ENCODE measurements at places on chromosomes 11 and 22. TPM values are rescaled to one million over a fixed set of nuclear protein-coding genes. Genes with fewer than 3 reads are reported as not detected.

DNA sequence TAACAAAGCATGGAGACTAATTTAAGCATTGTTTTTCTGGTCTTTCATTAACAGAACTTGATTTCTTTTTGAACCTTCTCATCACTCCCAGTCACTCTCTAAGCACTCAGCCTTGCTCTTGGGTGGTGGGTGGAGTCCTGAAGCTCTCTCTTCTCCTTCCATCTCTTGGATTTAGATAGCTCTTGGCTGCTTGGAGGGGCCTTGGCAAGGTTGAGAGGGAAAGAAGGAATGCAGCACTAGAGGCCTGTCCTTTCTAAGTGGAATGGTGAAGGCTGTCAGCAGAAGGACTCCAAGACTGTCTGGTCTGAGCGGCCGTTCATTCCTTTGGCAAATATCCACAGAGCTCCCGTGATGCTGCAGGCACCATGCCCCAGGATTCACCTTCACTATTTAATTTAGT is 168.6 kb upstream of the E2F8 start:
- DNase-seq: no peak

Gene NRIP3
- polyA plus RNA-seq: 1.3 TPM

GRCh38 chr11:118436639-118437207 is 431 bp downstream of the KMT2A start:
- peak; percentile 27 for DNase-seq

DNA sequence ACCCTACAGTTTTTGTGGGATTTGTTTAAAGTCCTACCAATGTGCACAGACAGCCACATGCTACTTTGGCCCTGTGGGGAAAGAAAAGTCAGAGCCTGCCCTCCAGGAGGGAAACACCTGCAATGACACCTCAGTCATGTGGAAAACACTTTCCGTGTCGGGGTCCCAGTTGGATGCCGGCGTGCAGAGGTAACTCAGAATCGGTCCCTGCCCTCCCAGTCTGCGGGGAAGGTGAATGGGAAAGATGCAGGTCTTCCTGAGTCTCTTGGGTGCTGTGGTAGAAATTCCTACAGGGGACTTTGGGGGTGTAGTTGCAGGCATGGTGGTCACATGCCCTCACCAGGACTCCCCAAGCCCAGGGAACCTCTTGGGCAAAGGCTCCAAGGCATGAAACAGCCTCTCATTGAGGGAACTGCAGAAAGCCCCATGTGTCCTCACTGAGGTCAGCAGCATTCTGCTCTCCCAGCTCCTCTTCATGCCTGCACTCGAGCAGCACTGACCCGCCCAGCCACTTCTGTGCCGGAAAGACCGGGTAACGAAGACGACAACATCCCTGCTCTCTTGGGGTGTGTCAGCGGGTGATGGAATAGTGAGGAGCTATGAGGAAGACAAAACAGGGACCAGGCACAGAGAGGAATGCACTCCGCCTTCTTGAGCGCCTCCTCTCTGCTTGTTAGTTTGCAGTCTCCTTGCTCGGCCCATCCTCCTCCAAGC is 4.7 kb downstream of the RIBC2 start:
- DNase-seq: no peak

DNA sequence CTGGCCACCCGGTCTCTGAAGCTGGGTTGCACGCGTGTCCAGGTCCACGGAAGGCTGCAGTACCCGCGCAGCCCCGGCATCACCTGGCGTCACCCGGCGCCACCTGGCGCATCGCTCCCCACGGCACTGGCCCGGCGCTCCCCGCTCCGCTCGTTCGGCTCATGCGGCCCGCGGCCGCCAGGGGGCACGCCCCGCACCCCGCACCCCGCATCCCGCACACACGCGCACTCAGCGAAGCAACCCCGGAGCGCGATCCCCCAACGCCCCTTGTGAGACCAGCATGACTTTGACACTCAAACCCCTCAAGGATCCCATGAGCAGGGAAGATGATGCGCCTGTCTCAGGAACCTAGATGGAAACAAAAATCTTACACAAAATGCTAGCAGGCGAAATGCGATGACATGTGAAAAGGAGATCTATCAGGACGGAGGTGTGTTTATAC is 11.9 kb downstream of the B3GNT6 start:
- no peak for DNase-seq

- DNase-seq: no peak
These were observed 198.8 kb upstream of the NARS2 start for GRCh38 chr11:78773492-78773891.

DNA sequence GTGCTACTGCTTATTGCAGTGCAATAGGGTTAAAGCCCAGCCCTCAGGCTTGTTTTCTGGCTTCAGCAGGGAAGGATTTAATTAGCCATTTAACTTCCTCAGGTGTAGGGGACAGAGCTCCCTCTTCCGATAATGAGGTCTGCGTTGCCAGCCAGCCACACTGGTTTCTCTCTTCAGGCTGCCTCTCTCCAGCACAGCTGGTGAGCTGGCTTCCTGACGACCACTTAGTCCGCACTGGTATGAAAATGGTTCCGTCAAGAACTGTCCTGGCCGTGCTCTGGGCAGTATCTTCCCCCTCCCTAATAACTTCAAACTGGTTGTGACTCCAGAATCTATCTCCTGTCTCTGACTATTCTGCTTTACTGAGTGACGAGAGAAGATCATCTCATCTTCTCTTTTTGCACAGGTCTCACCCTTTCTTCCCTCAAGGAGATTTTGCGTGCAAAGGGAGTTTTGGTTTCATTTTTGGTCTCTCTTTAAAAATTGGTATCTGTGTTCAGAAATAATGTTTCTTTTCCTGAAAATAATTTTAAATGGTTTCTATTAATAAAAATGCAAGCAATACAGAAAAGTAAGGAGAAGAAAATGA is 49.2 kb downstream of the CNTN5 start:
- peak; percentile 19 for DNase-seq

GRCh38 chr11:22674470-22675439 is 8.3 kb downstream of the GAS2 start:
- DNase-seq: no peak

DNA sequence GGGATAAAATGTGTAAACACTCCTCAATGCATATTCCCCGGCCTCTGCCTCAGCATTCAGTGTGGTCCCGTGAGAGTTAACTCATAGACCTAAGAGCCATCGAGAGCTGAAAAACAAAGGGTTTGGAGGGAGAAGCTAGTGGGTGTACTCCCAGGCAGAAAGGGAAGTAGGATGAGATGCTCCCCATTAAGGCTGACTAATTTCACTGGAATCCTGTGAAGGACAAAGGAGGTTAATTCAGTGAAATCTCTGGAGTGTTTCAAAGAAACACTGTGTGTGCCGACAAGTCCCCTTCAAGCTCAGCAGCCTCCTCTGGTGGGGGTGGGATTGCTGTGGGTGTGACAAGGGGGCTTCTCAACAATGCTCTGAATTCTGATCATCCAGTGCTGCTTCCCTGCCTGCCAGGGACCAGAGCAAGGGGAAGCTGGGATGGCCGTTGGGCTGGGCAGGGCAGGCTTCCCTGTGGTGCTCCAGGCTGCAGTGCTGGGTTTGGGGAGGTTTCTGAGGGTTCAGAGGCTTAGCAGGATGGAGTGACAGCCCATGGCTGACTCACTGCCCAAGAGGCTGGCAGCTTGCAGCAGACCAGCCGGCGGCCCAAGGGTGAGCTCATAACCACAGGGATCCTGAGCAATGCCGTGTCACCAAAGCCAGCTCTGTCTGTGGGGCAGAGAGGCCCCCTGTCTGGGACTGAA is 61.4 kb upstream of the BMAL1 start:
- DNase-seq: no peak

Gene MUC6
- polyA plus RNA-seq: 0.10 TPM

- DNase-seq: no peak
These were observed 87.3 kb upstream of the CTSC start for GRCh38 chr11:88424881-88425280.

- DNase-seq: no peak
These were observed 679 bp downstream of the TUG1 start for GRCh38 chr22:30969532-30970355.

- no peak for DNase-seq
These were observed 79.5 kb downstream of the PIWIL3 start for GRCh38 chr22:24695060-24695459.

DNA sequence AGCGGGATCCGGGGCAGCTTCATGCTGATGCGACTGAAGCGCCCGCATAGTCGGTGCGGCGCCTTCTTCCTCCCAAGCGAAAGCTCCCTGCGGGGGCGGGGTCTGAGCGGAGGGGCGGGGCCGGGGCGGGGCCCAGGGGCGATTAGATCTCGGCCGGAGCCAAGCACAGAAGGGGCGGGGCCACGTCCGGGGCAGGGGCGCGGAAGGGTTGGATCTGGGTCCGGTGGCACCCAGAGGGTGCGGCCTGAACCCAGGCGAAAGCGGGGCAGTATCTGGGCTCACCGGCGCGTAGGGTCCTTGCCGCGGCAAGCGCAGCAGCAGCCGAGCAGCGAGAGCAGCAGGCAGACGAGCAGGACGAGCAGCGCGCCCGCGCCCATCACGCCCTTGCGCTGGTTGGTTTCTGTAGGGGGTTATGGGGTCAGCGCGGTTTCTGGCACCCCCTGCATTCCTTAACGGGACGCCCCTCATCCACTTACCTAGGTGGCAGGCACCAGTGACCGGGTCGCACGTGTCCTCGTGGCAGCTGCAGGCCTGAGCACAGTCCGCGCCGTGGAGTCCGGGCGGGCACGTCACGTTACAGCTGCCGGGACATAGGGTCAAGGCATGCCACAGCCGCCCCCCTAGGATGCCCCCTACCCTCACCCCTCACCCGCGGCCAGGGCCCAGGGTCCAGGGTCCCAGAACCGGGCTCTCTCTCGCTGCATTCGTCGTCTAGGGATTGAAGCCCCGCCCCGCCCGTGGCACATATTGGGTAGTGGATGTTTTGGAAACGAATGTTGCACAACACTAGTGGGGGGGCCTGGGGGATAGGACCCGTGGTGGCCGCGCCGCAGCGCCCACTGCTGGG is 8.1 kb downstream of the SCARF2 start:
- no peak for DNase-seq

DNA sequence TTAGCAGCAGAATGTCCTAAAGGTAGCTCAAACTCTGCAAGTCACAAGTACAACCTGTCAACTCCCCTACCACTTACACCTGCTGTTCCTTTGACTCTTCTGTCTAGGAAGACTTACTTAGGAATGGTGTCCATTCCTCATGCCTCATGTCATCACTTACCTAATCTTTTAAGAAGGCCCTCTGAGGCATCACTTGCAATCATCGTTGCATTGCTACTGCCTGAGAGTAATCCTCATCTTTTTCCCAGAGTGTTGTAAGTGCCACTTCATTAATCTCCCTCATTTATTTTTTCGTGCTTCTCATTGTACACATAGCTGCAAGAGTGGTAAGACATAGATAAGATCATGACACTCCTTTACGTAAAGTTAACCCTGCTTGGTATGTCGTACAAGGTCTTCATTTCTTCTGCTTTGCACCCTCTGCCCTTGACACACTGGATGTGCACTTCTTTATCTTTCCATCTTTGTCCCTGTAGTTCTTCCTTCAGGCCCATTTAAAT is 54.6 kb downstream of the SFI1 start:
- no peak for DNase-seq

Gene USP28
- polyA plus RNA-seq: 94.2 TPM

- DNase-seq: no peak
These were observed 12.2 kb downstream of the PAAF1 start for GRCh38 chr11:73889019-73889418.

DNA sequence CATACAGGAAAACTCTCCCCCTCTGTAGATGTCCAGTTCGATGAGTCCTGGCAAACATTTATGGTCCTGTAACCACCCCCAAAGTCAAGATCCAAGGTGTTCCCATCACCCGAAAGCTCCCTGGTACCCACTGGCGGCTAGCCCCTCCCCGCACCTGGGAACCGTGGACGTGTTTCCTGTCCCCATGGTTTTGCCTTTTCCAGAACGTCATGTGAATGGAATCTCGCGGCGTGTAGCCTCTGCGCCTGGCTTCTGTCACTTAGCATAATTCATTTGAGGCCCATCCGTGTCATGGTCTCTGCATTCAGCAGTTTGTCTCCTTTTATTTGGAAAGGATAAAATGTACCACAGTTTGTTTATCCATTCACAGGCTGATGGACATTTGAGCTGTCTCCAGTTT is 106.3 kb downstream of the KCNQ1 start:
- DNase-seq: no peak

- no peak for DNase-seq
These were observed 809.1 kb downstream of the BRD1 start for GRCh38 chr22:49018601-49019000.

- DNase-seq: no peak
These were observed 7.4 kb downstream of the ETS1 start for GRCh38 chr11:128579798-128580504.

Gene OR5A1
- polyA plus RNA-seq: not detected

GRCh38 chr11:93039531-93040240 is 70.2 kb downstream of the MTNR1B start:
- DNase-seq: no peak

DNA sequence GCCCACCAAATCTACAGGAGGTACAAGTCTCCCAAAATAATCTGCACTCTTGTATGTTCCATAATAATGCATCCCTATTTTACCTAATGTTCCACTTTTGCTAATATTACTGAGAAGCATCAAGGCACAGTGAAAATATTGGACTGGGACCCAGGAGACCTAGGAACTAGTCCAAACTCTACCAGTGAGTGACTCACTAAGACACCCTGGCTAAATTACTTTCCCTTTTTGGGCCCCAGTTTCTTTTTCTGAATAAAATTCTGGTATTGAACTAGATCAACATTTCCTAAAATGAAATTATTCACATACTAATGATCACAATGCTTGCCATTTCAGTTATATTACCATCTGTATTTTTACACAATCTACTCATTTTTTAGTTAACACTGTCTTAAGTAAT is 19.6 kb downstream of the THAP12 start:
- DNase-seq: no peak

Gene ESAM
- polyA plus RNA-seq: 65.1 TPM

GRCh38 chr11:34600339-34601084 is 20.4 kb upstream of the EHF start:
- no peak for DNase-seq

Gene C1QTNF4
- polyA plus RNA-seq: 11.6 TPM

Measured in hindlimb muscle (tissue), 1 donor.